COLO829 (cell line): ENCODE measurements at places on chromosomes 12 and 14.

DNA sequence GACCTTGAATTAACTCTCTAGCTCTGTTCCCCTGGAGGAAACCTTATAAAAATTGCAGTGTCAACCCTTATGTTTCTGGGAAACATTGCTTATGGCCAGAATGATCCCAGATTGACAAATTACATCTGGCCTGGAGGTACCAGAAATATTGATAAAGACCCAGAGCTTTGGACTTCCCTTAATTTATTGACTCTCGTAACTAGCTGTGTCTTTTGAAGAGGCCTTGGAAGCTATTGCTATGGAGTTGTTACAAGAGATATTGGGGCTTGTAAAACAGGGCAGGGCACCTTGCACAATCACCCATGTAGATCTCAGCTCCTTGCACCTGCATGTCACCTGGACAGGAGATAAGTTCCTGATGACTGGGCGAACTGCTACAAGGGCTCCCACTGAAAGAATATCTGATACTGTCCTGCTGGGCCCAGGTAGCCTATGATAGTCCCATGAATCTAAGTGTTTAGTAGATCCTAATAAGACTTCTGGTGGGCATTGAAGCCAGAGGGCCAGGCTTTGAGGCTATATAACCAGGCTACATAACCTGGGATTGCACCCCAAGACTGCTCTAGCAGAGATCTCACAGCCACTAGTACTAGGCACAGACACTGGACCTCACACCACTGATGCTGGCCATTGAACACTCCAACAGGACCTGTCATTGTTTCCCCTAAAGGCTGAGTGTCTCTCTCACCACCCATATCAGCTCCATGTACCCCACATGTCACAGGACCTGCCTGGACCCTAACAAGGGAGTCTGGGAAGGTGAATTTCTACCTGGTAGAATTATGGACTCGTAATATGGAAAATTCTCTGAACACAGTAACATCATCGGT is 135.7 kb upstream of the PWP1 start:
- DNase-seq, result no peak

DNA sequence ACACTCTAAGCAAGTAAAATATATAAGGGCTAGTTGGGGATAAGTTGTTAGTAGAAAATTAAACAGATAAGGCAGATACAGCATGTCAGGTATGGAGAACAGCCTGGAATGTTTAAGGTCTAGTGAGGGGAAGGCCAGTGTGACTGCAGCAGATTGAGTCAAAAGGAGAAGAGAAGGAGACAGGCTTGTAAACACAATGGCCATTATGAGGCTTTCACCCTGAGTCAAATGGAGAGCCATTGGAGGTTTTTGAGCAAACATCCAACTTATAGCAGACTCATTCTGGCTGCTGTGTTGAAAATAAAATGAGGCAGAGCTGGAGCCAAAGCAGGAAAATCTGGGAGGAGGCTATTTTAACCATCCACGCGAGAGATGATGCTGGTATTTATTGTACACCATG is 142.0 kb downstream of the DUSP6 start:
- DNase-seq, result no peak

- no peak for DNase-seq
These were observed 245.0 kb downstream of the RGS6 start for GRCh38 chr14:72177251-72177650.

DNA sequence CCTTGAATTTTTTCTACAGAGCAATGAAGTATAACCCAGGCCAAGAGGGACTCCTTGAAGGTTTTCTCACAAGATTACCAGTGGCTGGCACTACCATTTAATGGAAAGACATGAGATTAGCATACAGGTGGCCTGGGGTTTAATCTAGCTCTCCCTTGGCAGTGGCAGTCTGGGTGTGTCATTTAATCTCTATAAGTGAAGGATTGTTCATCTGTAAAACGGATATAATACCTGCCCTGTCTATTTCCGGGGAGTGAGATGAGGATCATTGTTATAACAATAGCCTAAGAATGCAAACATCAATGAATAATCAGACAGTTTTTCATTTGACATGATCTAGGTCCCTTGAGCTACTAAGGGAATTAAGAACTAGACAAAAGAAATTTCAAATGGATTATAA is 168.7 kb upstream of the CPNE8 start:
- DNase-seq, result no peak

- DNase-seq, result no peak
These were observed 31.1 kb upstream of the DHRS7 start for GRCh38 chr14:60196291-60196690.

- DNase-seq, result no peak
These were observed 28.5 kb upstream of the MYBPC1 start for GRCh38 chr12:101566318-101566717.

DNA sequence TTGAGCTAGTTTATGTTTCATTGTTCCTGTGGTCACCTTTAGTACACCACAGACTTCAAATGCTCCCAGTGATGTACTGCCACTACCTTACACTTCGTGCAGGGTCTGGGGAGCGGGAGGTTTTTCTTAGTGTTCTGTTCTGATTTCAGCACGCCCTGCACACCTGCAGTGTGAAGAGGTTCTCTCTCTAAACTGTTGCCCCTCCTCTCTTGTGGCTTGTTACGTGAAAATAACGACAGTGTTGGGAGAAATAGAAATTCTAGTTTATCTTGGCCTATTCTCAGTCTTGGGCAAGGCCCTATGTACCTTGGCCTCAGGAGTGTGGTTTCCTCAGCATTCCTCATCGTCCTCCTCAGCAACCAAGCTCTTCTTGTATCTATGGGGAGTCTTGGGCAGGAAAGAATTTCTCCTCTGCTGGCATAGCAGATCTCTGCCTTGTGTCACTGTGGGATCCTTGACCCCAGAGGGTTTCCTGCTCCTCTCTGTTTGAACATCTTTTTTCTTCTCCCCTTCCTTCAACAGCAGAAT is 48.6 kb downstream of the EIF2S3B start:
- DNase-seq, result no peak

DNA sequence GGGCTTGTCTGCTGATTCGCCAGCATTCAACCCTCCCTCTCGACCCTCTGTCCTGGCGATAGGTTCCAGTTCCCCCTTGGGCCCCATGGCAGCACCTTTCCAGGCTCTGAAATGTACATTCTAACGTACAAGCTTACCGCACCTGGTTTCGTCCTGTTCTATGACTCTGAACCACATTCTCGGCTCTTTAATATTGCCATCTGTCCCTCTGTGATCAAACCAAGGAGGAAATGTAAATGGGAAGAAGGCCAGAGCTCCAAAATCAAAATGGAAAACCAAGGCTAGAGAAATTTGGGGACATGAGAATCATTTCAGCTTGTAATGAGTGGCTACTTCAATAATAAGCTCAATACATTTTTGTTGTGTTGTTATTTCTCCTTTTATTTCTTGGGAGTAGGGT is 117.2 kb downstream of the TTC7B start:
- no peak for DNase-seq

DNA sequence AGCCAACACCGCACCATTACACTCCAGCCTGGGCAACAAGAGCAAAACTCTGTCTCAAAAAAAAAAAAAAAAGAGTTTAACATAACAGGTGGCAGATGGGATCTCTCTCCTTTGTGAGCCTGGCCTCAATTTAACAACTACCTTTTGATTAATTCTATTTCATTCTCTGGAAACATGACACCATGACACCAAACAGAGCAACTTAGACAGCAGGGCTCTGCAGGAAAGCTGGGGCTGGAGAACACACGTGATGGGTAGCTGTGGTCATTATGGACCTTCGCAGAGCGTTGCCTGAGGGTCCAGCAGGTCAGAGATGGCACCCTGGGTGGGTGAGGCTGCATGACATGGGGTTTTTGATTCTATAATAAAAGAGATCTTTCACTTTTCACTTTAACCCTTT is 1.7 kb upstream of the DGLUCY start:
- no peak for DNase-seq

GRCh38 chr12:25957793-25958427 is 572 bp upstream of the RASSF8 start:
- peak; percentile 24 for DNase-seq

DNA sequence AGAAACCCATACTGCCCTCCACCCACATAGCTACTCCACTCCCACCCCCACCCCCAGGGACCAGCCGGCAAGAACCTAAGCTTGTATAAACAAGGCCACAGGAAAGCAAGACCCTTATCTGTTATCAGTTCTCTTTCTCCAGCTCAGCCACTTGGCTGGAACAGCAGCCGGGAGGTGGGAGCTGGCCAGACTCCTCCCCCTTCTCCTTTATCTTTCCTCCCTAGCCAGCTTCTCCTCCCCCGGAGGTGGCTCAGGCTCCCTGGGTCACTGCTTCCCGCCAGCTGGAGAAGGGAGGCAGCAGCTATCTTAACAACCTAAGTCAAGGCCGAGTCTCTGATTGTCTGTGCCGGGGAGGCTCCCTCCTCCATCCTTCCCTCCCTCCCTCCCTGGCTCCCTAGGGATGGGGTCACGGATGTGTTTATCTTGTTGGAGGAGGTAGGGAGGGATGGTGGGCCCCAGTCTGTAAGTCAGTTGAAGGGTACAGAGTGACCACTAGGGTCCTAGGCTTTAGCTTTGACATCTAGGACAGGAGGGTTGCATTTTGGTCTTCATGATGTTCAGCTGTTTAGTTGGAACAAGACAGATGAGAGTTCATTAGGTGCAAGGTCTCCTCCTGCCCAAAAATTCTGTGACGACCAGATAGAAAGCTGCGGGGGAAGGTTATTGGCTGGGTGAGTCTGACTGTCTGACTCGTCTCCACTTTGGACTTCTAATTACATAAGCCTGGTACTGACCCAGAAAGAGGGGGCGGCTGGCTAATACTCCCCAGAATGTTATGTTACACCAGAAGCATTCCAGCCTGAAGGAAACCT is 29.7 kb downstream of the ZFP36L1 start:
- no peak for DNase-seq

DNA sequence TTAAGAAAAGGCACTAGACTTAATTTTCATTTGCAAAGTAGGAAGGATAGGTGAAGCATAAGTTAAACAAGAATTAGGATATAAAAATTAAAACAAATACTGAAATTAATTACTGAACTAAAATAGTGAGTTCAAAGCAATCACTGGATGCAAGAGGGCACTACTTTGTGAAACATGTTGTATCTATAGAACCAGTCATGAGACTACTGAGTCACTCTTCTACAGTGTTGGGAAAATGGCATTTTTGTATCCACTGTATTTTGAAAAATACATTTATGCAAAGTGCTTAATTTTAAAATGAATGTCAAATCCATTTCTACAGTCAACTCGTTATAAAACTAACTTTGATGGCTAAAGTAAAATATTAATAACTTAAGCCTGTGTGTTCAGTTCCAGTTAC is 47.9 kb downstream of the SEL1L start:
- DNase-seq, result peak; percentile 14

GRCh38 chr14:22416193-22416592 is 172.8 kb downstream of the DAD1 start:
- DNase-seq, result no peak

DNA sequence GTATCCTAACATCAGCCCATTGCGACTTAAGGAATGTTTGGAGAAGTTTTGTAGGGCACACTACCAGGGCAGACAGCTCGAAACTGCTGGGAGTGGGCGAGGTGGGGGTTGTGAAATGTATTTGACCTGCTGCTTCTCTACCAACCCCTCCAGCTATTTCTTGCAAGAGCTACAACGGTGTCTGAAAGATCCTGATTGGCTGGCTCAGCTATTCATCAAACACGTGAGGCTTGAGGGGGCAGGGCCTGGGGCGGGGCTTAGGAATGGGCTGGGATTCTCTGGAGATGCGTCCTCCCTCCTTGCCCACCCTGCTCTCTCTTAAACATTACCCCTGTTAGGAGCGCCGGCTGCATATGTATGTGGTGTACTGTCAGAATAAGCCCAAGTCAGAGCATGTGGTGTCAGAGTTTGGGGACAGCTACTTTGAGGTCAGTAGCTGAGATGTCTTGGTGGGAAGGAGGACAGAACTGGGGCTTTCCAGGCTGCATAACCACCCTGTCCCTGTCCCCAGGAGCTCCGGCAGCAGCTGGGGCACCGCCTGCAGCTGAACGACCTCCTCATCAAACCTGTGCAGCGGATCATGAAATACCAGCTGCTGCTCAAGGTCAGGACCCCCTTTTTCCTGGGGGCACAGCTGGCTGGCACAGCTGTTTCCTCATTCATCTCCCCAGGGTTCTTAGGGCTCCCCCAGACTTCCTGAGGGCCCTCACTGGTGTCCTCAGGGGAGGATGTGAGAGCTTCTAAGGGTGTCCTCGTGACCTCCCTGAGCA is 3.1 kb downstream of the ARHGEF25 start:
- no peak for DNase-seq

- no peak for DNase-seq
These were observed 210.4 kb downstream of the CHST11 start for GRCh38 chr12:104667139-104667538.
